ENCODE measurements at places on chromosomes 16 and 17.
A peak's percentile ranks its signal among the peaks of the same experiment; 100 is the strongest.

DNA sequence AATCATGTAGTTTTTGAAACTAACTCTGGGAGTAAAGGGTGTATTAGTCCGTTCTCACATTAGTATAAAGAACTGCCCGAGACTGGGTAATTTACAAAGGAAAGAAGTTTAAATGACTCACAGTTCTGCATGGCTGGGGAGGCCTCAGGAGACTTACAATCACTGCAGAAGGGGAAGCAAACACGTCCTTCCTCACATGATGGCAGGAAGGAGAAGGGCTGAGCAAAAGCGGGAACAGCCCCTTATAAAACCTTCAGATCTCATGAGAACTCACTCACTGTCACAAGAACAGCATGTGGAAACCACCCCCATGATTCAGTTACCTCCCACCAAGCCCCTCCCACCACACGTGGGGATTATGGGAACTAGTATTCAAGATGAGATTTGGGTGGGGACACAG, 256.5 kb upstream of the TNRC6C start:
- ATAC-seq = no peak

GRCh38 chr17:68567035-68567434, 34.1 kb downstream of the FAM20A start:
- no peak for ATAC-seq

- no peak for ATAC-seq
These were observed 204.0 kb downstream of the XYLT1 start for GRCh38 chr16:17266608-17267313.

DNA sequence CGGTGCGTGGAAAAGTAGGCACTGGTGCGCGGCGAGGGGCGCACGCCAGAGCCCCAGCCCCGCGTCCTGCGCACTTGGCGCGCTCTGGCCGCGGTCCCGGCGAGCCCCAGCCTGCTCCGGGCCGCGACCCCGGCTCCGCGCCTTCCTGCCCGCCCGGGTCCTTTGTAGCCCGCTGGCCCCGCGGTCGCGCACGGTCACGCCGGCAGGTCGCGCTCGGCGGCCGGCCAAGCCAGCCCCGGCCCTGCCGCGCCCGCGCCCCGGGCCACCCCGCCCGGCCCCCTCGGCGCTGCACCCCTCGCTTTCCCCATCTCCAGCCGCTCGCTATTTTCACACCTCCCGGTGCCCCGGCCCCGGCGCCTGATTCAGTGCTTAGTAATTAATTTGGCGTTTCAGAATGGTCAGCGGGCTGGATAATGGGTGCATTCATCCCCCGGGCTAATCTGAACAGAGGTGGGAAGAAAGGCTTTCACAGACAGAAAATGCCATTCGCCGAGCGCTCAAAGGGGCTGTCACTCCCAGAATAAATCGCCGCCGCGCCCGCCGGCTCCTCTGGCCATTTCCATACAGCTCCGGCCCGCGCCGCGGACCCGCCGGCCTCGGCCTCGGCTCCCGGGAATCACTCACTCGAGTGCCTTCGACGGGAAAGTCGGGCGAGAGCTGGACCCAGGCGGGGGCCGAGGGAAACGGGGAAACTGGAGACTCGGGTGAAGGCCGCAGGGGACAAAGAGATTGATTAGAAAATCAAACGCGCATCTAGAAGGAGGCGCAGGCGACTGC, 17.8 kb upstream of the NTN1 start:
- ATAC-seq = no peak

- no peak for ATAC-seq
These were observed 340.1 kb downstream of the ABCC12 start for GRCh38 chr16:47815655-47816054.

DNA sequence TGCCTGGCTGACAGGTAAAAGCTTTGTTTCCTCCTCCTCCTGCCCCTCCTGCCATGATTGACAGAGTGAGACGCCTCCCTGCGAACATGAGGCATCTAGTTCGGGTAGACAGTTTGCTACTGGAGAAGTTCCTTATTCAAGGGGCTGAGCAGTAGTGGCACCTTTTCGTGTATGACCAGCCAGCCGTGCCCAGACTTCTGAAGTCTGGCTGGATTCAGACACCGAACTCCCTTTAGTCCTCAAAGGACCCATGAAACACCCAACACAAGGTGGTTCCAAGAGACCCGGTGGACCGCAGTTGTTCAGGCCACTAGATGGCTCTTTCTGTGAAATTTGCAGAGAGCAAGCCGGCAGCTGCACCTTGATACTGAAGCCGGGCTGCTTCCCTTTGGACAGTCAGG, 192.8 kb downstream of the XYLT1 start:
- ATAC-seq = peak; percentile 68

DNA sequence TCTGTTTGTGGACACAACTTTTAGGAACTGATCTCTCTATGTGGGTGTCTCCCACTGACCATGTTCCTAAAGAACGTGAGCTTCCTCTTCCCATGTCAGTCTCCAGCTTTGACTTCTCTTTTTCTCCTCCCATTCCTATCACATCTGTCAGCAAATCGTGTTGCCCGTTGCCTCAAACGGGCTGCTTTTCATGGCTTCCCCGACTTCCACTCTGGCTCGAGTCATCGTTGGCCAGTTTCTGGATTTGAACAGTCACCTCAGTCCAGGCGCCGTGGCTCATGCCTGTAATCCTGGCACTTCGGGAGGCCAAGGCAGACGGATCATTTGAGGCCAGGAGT, 5.4 kb downstream of the ABCC1 start:
- ATAC-seq = no peak

DNA sequence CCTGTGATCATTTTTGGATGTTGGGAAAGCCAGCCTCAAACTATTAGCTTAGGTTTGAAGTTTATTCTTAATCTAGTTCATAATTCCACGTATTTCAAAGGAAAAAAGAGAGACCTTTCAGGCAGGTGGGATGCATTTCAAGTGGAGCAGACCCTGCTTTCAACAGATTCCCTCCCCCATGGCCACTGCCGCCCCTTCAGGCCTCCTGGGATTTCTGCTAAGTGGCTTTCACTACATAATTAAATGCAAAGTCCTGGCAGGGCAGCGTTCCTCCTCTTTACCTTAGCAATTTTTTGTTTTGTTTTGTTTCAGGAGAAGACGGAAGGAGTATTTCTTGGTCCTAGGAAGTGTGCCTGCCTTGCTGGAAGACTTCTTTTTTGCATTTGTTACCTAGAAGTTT, 36.6 kb downstream of the MAF start:
- no peak for ATAC-seq

- ATAC-seq = no peak
These were observed 160.4 kb upstream of the PLCG2 start for GRCh38 chr16:81618661-81619060.

- peak; percentile 30 for ATAC-seq
These were observed 82.2 kb downstream of the MYO1D start for GRCh38 chr17:32794533-32795246.

DNA sequence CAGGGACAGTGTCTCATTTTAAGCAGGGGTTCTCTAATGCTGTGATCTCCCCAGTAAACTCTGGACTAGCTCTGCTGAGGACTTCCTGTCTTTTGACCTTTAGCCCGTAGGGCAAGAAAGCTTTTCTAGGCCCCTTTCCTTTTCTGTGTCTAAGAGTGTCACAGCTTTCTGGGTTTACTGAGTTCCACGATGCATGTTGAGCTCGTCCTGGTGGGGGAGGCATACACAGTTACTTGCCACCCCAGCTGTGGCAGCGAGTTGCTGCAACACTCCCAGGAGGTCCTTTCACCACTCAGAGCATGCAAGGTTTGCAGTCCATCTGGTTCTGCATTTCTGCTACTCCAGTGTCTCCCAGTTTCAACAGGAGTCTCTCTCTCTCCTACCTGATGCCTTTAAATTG, 23.7 kb downstream of the NOD2 start:
- ATAC-seq = no peak

GRCh38 chr17:72025113-72025512, 95.7 kb upstream of the SOX9 start:
- no peak for ATAC-seq

DNA sequence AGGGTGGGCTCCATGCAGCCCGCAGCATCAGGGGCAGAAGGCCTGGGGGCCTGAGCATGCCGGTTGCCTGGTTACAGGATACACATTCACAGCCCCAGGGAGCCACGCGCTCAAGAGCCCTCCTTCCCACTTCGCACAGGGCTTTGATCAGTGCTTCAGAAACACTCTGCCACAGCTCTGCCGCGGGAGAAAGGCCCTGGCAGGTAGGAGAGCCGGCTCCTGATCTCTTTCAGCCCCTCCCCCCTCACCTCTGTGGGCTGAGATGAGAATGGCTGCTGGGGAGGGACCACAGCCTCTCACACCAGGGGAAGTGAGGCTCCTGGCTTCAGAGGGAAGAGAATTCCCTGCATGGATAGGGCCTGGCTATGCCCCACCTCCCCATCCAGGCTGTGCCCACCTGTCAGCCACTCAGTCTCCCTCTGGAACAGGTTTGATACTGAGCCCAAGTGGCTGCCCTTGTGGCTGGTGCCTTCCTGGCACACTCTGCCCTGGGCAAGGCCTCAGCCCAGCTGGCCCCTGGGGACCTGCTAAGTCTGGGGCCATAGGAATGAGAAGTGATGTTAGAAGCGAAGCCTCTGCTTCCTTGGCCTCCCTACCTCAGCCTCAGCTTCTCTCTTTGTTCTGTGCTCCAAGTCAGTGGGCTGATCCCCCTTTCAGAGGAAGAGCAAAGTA, 8.6 kb downstream of the DOK4 start:
- no peak for ATAC-seq

- ATAC-seq = no peak
These were observed 386.5 kb downstream of the SLC39A11 start for GRCh38 chr17:72705905-72706395.

- no peak for ATAC-seq
These were observed 61.2 kb upstream of the RBFOX1 start for GRCh38 chr16:7271486-7271885.

- ATAC-seq = no peak
These were observed 171.8 kb downstream of the WSCD1 start for GRCh38 chr17:6241996-6242395.

DNA sequence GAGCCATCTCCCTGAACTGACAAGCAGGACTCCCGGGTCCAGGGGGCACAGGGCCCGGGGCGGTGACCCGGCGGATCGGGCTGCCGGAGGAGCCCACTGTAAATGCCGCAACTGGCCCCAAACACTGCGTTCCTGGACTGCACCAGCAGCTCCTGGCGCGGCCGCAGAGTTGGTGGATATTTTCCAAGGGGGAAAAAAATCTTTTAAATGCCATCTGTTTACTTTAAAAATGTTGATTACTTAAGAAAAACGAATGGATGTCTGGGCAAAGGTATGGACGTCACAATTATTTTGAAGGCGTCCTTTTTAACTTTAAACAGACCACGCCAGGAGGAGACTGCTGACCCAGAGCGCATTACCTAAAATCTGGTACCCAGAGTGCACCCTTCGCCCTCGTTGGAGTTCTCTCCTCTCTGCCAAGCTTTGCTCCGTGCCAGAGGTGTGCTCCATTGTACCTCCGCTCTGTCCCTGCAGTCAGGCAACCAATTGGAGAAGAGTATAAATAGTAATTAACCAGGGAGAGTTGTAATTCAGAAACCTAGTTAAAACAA, 3.4 kb downstream of the HS3ST3B1 start:
- no peak for ATAC-seq

DNA sequence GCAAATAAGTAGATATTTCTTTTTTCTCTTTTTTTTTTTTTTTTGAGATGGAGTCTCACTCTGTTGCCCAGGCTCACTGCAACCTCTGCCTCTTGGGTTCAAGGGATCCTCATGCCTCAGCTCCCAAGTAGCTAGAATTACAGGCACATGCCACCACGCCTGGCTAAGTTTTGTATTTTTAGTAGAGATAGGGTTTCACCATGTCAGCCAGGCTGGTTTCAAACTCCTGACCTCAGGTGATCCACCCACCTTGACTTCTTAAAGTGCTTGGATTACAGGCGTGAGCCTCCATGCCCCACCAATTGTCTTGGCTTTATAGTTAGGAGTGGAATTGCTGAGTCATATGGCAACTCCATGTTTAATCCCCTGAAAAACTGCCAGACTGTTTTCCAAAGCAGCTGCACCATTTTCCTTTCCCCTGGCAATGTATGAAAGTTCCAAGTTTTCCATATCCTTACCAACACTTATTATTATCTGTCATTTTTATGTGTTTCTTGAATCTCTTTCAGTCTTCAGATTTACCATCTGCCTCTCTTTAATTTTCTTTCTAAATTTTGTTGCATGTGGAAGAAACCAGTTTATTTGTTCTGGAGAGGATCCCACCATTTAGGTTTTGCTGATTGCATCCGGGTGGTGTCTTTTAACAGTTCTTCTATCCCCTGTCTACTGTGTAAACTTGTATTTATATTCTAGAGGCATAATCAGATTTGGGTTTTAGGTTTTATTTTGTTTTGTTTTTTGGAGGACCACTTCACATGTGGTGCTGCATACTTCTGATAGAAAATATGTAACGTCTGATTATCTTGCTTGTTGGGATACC, 9.9 kb upstream of the CES3 start:
- no peak for ATAC-seq

GRCh38 chr17:82372249-82373071, 895 bp downstream of the UTS2R start:
- no peak for ATAC-seq

- ATAC-seq = no peak
These were observed 11.0 kb upstream of the ZNHIT3 start for GRCh38 chr17:36475346-36475970.

DNA sequence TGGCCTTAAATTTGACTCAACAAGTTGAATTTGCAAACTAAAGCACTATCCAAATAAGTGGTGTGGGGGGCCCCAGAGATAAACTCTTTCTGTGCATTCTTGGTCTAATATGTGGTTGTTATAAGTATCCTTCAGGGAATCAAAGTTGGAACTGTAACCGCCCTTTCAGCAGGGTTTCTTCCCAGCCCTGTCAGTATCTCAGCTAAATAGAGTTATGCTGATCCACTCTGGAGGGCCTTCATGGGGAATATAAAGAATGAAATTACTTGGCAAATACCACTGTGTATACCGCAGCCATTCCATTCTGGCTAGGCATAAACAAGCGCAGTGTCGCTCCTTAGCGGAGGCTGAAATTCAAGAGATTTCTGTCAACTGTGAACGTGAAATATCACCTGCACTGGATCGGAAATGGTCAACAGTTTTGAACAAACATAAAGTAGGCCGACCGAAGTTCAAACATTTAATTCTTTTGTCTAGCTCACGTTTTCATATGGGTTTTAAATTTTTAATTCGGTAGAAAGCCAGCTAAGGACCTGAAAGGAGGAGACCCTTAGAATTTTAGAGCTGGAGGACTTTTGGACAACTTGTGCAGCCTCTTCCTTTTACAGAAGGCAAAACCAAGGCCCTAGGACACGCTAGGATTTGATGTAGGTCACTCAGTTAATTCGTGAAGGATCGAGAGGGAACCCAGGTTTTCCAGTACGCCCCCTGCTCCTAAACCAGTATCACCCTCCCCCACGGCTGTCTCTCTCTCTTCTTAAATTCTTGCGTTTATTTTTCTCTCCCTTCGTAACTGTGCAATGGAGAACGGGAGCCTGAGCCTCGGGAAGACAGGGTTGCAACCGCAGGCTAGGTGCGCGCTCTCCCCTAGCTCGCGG, 74.7 kb downstream of the CHD9 start:
- no peak for ATAC-seq

GRCh38 chr16:50136399-50136798, 16.7 kb upstream of the TENT4B start:
- ATAC-seq = no peak

- no peak for ATAC-seq
These were observed 3.4 kb downstream of the SKA2 start for GRCh38 chr17:59151591-59151990.
